NCI-H82 (cell line): ENCODE measurements at places on chromosomes 12 and 14.

- peak; percentile 51 for DNase-seq
Observed at GRCh38 chr12:75545636-75546035, 34.2 kb upstream of the KRR1 start.

DNA sequence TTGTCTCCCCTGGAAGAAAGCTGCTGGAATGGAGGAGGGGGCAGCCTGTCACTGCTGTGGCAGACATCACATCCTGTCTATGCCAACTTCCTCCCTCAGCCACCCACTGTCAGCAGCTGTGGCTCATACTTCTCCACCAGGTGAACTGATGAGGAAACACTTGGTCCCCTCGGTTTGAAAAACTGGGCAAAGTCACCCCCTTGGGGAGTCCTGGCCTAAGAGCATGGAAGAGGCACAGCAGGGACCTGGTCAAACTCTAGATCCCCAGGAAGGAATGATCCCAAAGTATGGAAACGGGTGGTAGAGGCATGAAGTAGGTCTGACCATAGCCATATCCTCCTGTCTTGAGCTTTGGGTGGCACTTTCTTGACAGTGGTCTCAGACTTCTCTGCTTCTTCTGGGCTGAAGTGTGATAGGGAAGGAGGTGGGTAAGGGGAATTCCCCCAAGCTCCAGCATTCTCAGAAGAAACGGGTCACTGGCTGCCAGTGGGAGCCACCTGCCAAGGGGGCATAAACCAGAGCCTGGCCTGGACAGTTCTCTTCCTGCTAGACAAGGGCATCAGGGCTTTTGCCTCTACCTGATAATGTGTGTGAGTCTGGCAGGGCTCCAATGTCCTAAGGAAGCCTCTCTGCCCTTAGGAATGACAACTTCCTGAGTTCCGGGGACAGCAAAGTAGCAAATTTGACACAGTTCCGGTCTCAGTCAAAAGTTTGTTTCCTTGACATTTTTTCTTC is 36.0 kb downstream of the FMNL3 start:
- DNase-seq = no peak

GRCh38 chr14:103071544-103072251 is 12.3 kb upstream of the LBHD2 start:
- DNase-seq = no peak

- no peak for DNase-seq
Observed at GRCh38 chr12:110475426-110475825, 6.8 kb downstream of the FAM216A start.

- DNase-seq = no peak
Observed at GRCh38 chr14:105213361-105213760, 32.2 kb upstream of the NUDT14 start.

GRCh38 chr14:59870277-59871165 is at the start of gene RTN1:
Gene RTN1, minus strand, starts transcription at chr14:59870776. Its CDS starts 146 bp downstream, at chr14:59870630.
- DNase-seq = peak; percentile 100

GRCh38 chr12:53219292-53219955 is 12.4 kb upstream of the ITGB7 start:
- DNase-seq = no peak

- DNase-seq = no peak
Observed at GRCh38 chr14:53872681-53873089, 83.9 kb downstream of the BMP4 start.

DNA sequence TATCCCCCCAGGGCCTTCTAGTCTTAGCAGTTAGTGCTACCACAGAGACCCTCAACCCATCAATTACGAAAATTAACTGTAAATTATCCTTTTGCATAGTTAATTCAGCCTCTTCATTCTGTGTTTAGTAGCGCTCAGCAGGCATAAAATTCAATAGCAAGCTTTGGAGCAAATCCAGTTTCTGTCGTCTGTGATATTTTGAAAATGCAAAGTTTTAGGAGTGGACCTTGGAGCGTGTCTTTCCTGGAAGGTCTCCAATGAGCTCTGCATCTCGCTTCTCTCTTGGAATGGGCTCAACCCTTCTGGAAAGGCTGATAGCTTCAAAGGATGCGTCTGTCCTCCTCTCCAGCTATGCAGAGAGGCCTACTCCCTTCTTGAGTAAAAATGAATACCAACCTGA is 222.9 kb downstream of the SLC15A4 start:
- no peak for DNase-seq

DNA sequence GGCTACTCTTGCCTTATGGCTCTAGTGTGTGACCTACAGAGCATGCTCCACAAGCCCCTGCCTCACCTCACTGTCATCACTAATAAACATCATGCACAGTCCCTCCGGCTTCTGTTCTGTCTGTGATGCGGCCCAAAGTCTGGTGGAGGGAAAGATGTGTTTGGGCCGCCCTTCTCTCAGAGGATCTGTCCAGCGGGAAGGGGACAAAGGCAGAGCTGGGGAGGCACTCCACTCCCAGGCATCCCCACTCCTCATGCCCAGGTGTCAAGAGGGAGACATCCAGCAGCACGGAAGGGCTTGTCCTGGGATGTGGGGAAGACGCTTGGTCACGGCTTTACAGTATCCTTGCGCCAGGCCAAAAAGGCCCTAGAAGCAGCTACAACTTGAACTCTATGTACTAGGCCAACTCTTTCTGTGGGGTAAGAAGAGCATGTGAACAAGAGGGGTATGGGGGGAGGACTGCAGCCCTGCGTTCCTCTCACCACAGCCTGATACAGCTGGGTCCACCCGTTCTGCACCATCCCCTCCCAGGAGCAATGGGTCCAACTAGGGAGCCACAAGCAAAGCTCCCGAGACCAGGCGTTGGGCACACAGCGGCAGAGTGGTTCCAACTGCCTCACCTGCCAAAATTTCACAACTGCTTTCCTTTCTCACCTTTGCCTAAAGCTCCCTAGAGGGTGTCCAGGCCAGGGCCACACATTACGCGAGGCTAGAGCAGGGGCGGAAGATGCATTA is 10.7 kb downstream of the CACNB3 start:
- no peak for DNase-seq

DNA sequence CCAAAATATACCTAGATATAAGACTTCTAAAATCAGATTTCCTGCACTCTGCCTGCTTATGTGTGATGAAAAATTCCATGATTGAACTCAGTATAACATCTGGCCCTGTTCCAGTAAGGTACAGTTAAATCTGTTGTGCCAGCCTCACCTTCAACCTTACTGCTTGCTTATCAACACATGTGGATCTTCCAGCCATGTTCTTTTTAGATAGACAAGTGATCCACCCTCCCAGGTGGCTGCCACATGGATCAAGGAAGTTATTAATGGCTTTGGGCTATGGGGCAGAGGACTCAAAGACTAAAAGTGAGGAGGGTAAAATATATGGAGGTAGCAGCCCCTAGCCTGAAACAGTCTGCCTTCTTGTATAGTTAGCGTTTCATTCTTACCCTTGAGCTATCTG is 25.3 kb upstream of the MAGOHB start:
- DNase-seq = no peak

- no peak for DNase-seq
Observed at GRCh38 chr12:102920271-102920670, 3.2 kb upstream of the PAH start.

- DNase-seq = no peak
Observed at GRCh38 chr12:131902332-131903241, 8.2 kb downstream of the ULK1 start.

DNA sequence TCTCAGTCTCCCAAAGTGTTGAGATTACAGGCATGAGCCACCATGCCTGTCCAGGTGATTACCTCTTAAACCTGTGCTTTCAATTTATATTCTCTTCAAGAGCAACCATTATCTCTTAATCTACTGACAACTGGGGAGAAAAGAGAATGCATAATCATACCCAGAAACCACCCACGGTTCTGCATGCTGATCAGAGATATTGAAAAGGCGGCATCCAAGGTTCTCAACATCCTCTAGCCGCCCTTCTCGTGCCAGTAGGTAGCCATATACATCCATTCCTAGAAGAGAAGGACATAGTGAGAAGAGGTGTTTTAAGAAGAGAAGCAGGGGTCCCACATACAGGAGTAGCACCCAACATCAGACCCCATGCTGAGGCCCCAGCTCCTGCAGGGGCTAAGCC is 20.8 kb downstream of the ANAPC7 start:
- no peak for DNase-seq

DNA sequence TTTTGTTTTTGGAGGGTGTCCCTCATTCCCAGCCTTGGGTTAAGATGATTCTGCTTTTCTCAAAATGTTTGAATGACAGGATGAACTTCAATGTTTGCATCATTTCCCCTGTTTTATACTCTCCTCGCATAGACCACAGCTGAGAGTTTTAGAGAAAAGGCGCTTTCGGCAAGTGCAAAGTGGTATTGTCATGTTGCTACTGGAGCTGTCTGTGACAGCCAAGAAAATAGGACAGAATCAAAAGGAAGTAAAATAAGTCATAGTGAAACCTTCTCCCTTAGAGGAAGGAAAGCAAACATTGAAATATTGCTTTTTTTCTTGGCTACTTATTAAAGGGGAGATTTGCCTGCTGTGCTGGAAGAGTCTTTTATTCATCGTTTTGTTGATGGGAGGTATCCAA is 33.5 kb upstream of the ARHGAP5 start:
- DNase-seq = no peak

GRCh38 chr12:30909349-30910037 is 17.1 kb upstream of the TSPAN11 start:
- no peak for DNase-seq

GRCh38 chr12:56749853-56750252 is 2.3 kb downstream of the PRIM1 start:
- no peak for DNase-seq
